ENCODE measurements at places on chromosomes 1 and 21.

DNA sequence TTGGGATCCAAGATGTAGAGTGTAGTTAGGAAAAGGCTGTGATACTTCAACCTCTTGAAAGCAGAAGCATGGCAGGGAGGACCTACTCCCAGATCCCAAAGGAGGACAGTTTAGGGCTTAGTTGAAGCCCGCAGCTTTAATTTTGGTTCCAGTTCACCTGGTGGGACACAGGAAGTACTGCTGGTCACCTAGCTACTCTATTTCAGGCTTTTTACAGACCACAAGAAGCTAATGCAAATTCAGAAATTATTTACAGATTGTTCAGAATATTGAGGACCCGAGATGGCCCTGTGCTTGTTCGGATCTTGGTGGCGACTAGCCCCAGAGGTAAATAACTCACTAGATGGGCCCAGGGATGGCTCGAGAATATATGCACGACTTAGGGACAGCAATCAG lies 6.4 kb upstream of the SMCP start:
- DNase-seq: no peak

- no peak for DNase-seq
These were observed 14.2 kb downstream of the CHRNB2 start for GRCh38 chr1:154581766-154582165.

- DNase-seq: peak; percentile 44
These were observed 280.3 kb downstream of the HMCN1 start for GRCh38 chr1:186014370-186015037.

DNA sequence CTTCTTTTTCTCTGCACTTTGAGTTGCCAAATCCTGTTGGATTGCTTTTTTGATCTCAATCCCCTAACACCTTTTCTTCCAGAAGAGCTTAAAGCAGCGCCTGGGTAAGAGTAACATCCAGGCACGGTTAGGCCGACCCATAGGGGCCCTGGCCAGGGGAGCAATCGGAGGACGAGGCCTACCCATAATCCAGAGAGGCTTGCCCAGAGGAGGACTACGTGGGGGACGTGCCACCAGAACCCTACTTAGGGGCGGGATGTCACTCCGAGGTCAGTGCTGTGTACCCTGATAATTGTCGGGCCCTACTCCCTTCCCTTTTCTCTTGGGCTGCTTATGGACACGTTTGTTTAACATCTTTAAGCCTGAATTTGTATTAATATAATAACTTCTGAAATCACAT lies 8.3 kb downstream of the CHTOP start:
- DNase-seq: no peak

- DNase-seq: no peak
These were observed 5.7 kb upstream of the ELF3 start for GRCh38 chr1:202004711-202005110.

DNA sequence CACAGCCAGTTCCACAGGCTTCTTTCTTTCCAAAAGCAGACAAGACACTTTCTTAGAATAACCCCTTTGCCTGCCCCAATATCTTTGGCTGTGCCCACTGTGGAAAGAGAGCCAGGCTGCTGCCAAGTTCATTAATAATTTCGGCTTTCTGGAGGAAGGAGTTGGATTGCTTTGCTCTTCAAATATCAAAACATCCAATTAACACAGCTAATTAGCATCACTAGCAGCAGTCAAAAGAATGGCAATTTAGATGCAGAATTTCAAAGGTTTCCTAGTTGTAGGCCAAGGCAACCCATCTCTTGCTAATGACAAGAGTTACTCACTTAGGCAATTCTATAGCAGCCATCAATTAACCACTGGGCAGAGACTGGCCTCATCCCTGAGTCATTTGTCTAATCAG lies 91.0 kb upstream of the SPATA6 start:
- no peak for DNase-seq

DNA sequence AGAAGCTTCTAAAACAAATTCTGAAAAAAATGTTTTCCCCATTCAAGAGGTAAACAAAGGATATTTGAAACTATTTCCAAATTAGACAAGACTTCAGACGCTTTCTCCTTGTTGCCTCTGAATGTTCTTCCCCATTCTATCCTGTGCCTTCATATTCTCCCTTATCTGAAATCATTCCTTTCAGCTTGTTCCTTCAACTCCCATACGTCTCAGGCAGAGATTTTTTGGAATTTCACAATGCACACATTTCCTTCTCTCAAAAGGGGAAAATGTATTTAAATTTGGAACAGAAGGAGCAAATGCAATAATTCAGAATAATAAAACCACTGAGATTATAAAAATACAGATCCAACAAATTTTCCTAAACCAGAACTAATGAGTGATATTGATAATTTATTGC lies 198.7 kb upstream of the IVNS1ABP start:
- no peak for DNase-seq

- peak; percentile 75 for DNase-seq
These were observed 241.4 kb upstream of the JUN start for GRCh38 chr1:59025201-59025600.

Measured in EL (cell line).